ENCODE measurements at places on chromosomes 7 and 10.

DNA sequence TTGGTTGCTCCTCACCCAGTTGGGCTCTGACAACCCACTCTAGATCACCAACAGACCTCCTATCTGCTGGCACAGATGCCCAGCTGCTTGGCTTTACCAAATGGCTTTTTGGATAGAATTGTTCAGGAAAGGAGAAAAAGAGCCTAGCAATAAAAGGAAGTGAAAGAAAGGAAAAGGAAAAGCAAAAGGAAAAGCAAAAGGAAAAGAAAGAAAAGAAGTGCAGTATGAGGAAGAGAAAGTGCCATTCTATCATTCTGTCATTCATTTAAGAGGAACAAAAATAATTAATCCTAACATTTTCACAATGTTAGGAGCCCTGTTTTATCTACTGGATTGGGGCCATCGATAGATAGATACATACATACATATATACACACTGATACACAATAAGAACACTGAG lies 353.6 kb downstream of the THSD7A start:
- DNase-seq = no peak

- DNase-seq = no peak
Observed at GRCh38 chr10:86329896-86330680, 36.5 kb downstream of the GRID1 start.

DNA sequence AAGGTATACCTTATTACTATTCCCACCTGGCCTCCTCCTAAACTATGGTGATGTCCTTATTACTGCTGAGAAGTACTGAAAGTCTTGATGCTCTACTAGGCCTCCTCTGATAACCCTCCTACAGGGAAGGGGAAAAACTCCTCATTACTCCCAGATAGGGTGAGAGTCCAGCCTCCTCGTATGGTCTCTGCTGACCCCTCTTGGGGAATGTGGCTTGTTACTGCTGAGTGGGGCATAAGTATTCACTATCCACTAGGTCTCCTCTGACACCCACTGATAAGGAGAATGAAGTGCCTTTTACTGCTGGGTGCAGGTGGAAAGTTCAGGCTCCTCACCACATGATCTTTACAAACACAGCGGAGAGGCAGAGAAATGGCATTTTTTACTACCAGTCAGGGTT lies 222.9 kb downstream of the CHRM2 start:
- no peak for DNase-seq

DNA sequence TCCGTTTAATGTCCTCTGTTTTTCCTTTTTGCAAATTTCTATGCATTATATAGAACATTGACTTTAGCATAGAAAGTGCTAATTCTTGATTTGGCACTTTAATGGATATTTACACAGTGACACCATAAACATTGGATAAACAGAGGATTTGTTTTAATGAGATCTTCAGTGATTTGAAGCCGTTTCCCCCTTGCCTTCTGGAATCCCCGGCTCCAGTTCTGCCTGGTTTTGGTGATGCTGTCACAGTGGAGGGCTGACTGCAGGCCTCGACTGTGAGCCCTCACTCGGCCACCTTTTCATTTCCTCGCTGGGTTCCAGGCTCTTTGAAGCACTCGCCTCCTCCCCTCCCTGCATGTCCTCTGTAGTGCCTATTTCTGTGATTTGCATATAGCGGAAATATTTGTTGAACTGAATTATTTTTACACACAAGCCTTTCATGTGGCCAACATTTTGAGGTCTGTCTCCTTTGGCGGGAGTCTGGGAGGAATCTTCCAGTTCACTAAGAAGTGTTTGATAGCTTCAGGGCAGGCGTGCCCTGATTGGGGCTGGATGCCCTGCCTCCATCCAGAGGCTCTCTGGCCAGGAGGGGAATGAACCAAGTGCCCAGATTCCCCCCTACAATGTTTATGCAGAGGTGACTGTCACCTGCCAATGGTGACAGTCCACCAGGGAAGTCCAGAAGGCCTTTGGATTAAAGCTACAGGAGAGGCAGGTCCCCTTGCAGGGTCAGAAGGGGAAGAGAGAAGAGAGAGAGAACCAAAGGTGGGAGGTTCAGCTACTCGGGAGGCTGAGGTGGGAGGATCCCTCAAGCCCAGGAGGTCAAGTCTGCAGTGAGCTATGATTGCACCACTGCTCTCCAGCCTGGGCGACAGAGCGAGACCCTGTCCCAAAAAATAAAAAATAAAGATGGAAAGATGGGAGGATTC lies 67.5 kb downstream of the CUX1 start:
- DNase-seq = no peak

GRCh38 chr7:142709921-142710320 lies 39.4 kb upstream of the PRSS1 start:
- no peak for DNase-seq

- DNase-seq = no peak
Observed at GRCh38 chr7:2508327-2509215, 11.0 kb upstream of the LFNG start.

- no peak for DNase-seq
Observed at GRCh38 chr7:78953726-78954363, 499.6 kb downstream of the MAGI2 start.

DNA sequence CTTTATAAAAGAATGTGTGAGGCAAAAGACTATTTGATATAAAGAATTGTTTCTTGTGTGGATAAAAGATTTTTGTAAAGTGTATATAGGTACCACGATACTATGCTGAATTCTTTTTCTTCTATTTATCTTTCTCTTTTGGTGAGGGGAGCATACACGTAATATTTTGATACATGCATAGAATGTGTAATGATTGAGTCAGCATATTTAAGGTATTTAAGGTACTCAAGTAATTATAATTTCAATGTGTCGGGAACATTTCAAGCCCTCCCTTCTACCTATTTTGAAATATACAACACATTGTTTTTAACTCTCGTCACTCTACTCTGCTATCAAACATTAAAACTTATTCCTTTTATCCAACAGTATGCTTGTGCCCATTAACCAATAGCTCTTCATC lies 1221.6 kb upstream of the PHF14 start:
- DNase-seq = no peak

GRCh38 chr7:132463922-132464321 lies 112.3 kb downstream of the PLXNA4 start:
- DNase-seq = no peak

GRCh38 chr10:103688491-103688890 lies 166.9 kb downstream of the SH3PXD2A start:
- DNase-seq = no peak

GRCh38 chr10:29591651-29591968 lies 43.2 kb downstream of the SVIL start:
- no peak for DNase-seq

GRCh38 chr7:154973381-154973780 lies 29.5 kb downstream of the PAXIP1 start:
- no peak for DNase-seq

GRCh38 chr10:68800211-68800610 lies 27.1 kb upstream of the STOX1 start:
- DNase-seq = no peak

DNA sequence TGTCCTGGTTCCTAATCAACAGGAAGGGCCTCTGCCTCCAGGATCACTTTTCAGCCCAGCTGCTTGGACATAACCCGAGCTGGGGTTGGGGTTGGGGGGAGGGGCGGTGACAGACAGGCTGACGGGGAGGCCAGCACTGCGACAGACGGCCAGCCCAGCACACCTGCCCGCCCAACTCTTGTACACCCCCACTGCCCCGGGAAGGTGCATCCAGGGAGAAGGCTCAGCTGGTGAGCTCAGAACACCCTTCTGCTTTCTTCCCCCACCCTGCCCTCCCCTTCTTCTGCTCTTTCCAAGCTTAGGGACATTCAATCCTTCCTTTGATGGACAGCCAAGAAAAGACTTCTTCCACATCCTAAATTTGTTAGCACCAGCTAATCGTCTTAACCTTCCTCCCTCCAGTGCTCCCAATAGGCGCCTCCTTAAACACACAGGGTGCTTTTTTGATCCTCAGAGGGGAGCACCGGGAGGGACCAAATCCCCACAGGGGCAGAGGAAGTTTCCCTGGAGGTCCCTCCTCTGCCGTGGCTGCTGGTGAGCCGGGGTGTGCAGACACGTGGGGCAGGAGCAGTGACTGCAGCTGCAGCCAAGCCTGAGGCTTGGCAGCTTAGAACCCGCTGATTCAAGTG lies 44.7 kb downstream of the COL13A1 start:
- DNase-seq = no peak

- DNase-seq = no peak
Observed at GRCh38 chr10:50604049-50604640, 19.6 kb downstream of the SGMS1 start.

DNA sequence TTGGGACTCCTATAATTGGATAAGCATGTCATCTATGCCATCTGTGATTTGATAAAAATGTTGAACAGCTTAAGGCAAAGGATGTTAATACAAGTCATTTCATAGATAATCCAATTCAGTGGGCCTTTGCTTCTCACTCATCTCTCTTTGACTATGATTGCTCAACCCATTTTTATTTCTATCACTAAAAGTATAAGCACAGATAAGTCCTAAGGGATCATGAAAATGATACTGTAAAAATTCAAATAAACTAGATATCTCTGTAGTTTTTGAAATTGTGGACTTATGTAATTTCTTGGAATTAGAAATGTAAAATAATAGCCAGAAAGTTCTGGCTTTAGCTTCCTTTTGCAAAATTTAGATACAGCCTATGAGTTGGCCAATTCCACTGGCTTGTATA lies 440.3 kb downstream of the POM121L12 start:
- no peak for DNase-seq

GRCh38 chr7:119802147-119802546 lies 470.8 kb upstream of the KCND2 start:
- no peak for DNase-seq

GRCh38 chr7:94941844-94942632 lies 34.6 kb downstream of the PPP1R9A start:
- DNase-seq = no peak
